ENCODE measurements at places on chromosomes 3 and 15. TPM values are rescaled to one million over a fixed set of nuclear protein-coding genes. Genes with fewer than 3 reads are reported as not detected.

Gene KIF7
- 0.65 TPM for total RNA-seq

Gene TEX55
- total RNA-seq = not detected

Gene LNP1
- total RNA-seq = 3.7 TPM

Gene RAMAC
- total RNA-seq = 26.1 TPM

Gene NPAP1
- total RNA-seq = not detected

Gene TNFSF10
- 32.8 TPM for total RNA-seq

Gene CLDN1
- 1.00 TPM for total RNA-seq

Gene GRM2
- 0.20 TPM for total RNA-seq

Gene STRIT1
- total RNA-seq = 1,273 TPM

Gene RPL39L
- total RNA-seq = not detected

Gene CHST2
- 0.41 TPM for total RNA-seq

Gene C3orf85
- total RNA-seq = not detected

Gene FBXO40
- total RNA-seq = 40.8 TPM

Gene SAMMSON
- not detected for total RNA-seq

Gene CASR
- not detected for total RNA-seq

Gene ATP13A4
- total RNA-seq = not detected

Gene BLOC1S6
- 37.7 TPM for total RNA-seq

Gene TTLL13
- not detected for total RNA-seq

Gene GOLGA8A
- 0.85 TPM for total RNA-seq

Gene DZIP1L
- total RNA-seq = 3.3 TPM

Gene LEKR1
- total RNA-seq = 0.20 TPM

Gene CFAP20DC
- total RNA-seq = not detected

Gene CSPG4
- 103 TPM for total RNA-seq

Gene FAM227B
- total RNA-seq = 7.5 TPM

Gene PLXNB1
- 3.1 TPM for total RNA-seq

Gene IGSF10
- total RNA-seq = not detected

Gene IL5RA
- not detected for total RNA-seq

Gene FBXW12
- not detected for total RNA-seq

Gene SPINT1
- 0.42 TPM for total RNA-seq

Gene PROS1
- total RNA-seq = 8.1 TPM

Gene AP3B2
- not detected for total RNA-seq

Gene FGD5
- total RNA-seq = 5.4 TPM

Gene TMEM41A
- total RNA-seq = 4.8 TPM

Gene PRRT3
- 2.2 TPM for total RNA-seq

Gene CA12
- total RNA-seq = not detected

Gene CCR8
- total RNA-seq = not detected

Gene PLOD2
- 4.8 TPM for total RNA-seq

Gene ADIPOQ
- 2.7 TPM for total RNA-seq

Gene SLC27A2
- 0.29 TPM for total RNA-seq

Gene GOLGA8N
- 1.1 TPM for total RNA-seq

Gene KBTBD13
- total RNA-seq = 0.97 TPM

Gene CCR1
- total RNA-seq = 1.9 TPM

Gene FSIP1
- 23.9 TPM for total RNA-seq

Gene PSMD2
- total RNA-seq = 736 TPM

Gene RLBP1
- total RNA-seq = not detected

Gene COL6A6
- total RNA-seq = 0.10 TPM

Gene GRM7
- total RNA-seq = not detected

Gene BMF
- total RNA-seq = 2.9 TPM

Gene BRPF1
- total RNA-seq = 16.0 TPM

Gene PSTPIP1
- total RNA-seq = 5.2 TPM

Gene NR1I2
- not detected for total RNA-seq

Gene DCBLD2
- 6.9 TPM for total RNA-seq

Gene CCDC9B
- total RNA-seq = 26.3 TPM

Measured in gastrocnemius medialis (tissue), 4 donors.